ENCODE measurements at places on chromosomes 7 and 10.

DNA sequence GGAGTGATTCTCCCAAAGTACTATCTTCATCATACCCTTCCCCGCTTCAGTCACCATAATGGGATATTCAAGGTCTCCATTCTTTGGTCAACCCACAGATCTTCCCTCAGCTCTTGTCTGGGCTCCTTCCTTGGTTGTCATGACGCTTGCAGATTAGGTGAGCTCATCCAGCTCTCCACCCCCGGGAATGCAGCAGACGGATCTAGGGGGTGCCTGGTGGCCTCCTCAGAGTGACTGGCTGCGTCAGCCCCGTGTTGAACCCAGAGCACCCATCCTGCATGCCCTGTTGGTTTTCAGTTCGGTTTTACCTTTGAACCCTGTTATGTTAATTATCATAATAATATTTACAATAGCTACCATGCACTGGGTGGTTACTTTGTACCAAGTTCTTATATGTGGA is 6.4 kb downstream of the NEURL1 start:
- no peak for DNase-seq

- DNase-seq = no peak
These were observed 4.2 kb downstream of the NSUN6 start for GRCh38 chr10:18647151-18647550.

- DNase-seq = no peak
These were observed 12.0 kb downstream of the VAX1 start for GRCh38 chr10:117126034-117126433.

- DNase-seq = no peak
These were observed 1.6 kb upstream of the MARVELD1 start for GRCh38 chr10:97711640-97712572.

DNA sequence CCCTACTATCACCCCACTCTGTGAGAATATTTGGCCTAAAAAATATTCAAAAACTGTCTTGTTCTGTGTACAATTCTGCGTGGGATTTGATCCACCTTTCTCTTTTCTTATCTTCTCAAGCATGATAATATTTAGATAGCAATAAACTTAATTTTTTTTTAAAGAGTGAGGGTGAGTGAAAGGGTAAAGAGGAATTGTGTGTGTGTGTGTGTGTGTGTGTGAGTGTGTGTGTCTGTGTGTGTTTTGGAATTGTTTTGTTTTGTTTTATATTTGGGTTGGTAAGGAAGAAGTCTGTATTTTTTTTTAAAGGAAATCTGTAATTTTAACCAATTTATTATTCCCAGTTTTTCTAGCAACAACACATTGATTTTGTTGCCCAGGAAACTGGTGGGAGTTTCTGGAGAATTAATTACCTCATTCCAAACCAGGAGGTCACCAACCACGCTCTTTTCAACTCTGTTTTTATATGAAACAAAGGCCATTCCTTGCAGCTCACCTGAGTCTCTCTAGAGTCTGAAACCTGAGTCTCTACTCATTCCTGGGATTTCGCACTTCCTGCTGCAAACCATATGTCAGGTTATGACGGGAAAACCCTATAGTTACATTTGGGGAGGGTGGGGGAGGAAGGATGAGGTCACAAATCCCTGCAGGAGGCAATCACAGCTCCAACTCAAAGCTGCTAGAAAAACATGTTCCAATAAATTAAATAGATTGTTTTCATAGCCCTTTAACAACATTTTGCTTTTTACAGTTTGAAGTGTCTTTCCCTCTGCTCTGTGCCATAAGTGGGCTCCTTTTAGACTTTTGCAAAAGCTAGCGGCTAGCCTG is 38.1 kb upstream of the XPNPEP1 start:
- no peak for DNase-seq

- no peak for DNase-seq
These were observed 29.3 kb upstream of the ADD3 start for GRCh38 chr10:109978481-109978880.

DNA sequence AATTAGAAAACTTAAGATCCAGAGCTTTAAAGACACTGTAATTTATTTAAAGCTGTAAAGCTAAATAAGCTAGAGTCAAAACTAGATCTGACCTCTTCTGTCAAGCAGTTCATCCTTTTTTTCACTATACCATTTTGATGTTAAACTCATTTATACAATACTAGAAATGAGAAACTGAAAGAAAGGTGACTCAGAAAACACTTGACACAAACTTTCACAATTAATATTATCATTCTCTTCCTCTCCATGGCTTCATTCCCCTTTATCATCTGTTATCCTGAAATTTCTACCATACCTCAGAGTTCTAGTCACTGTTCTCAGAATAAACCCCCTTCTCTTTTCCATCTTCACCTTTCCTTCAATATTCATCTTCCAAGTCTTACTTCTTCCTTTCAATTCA is 1.3 kb downstream of the FIGNL1 start:
- DNase-seq = no peak

- no peak for DNase-seq
These were observed 69.9 kb downstream of the FAM204A start for GRCh38 chr10:118272149-118272721.

GRCh38 chr10:113165673-113166072 is 215.6 kb downstream of the TCF7L2 start:
- no peak for DNase-seq

DNA sequence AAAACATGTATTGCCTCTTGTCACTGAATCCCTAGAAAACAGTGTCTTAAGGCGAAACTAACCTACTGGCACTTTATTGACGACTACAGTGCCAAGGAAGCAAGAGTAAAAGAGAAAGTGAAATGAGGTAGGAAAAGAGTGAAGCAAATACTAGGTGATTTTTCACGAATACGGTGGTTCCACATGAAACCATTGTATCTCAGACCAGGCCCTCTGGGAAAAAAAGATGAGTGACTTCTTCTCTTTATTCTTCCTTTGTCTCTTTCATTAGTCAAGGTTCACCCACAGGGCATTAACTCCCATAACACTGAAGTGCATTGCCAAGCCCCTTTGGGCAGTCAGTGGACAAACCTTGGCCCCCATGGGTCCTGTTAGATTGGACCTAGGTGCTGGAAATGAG is 16.2 kb upstream of the MACC1 start:
- no peak for DNase-seq

DNA sequence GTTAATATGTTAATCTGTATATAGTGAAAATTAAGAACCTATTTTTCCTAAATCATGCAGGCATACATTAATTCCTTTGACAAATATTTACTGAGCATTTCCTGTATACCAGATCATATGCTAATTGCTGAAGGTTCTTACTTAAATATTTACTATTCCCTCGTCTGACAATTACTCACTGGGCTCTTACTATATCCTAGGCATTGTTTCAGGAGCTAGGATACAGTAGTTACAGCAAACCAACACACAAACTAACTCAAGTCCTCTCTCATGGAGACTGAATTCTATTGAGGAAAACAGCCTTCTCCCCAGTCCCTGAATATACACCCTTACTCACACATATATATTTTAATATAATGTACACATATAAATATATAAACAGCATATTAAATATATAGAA is 786.0 kb downstream of the NRG3 start:
- DNase-seq = no peak

DNA sequence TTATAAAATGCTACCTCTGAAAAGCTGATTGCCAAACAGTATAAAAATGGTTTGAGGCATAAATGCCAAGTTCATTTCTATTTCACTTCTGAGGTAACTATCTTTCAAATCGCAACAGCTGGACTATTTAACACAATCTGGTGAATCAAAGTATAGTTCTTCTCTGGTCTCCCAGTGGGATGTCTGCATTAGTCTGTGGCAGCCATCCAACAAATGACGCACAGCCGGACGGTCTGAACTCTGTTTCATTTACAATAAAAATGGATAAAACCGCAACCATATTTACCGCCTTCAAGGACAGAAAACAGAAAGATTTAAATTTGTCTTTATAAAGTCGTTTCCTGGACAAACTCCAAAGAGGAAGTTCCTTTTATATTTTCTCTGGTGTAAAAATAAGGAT is 41.9 kb downstream of the ENO4 start:
- no peak for DNase-seq

Measured in C1 segment of cervical spinal cord (tissue), 14 donors.